ENCODE measurements at places on chromosomes 13 and 19.

DNA sequence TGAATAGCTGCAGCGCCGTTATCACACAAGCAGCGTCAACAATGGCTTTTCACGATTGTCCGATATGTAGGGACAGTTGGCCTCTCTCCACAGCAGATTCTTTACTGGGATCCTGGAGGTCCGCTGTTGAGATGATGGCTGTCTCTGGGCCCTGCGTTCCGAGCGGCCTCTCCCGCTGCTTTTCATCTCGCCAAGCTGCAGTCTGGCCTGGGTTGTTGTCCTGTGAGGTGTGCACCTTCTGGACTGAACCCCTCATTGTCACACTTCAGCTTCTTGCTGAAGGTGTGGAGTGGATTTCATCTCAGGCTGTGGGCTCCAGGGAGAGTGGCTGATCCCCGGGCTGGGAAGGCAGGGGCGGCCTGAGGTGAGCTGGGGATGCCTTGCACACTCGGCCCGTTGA, 9.6 kb downstream of the UPF1 start:
- no peak for DNase-seq

GRCh38 chr13:32446773-32447465, 19.0 kb upstream of the N4BP2L1 start:
- DNase-seq: no peak

DNA sequence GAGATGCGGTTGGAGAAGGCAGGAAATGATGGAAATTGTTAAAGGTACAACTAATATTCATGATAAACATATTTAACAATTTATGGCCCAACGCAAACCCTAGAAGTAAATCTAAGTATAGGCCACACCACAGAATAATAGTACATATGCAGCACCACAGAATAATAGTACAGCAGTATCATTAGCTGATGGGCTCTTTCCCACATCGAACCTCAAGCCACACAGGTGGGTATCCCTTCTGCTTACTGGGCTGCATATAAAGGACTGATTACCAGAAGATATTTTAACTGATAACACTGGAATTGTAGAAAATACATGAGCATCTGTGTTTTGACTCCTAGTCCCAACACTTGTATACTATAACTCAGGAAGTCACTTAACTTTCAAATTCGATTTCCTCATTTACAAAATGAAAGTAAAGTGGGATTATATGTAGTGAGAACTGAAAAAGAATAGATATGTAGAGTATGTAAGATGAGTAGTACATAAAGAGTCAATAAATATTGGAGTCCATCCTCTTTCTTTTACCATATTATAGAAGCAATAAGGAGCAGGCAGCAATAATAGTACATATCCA, 91.5 kb downstream of the TSC22D1 start:
- no peak for DNase-seq

DNA sequence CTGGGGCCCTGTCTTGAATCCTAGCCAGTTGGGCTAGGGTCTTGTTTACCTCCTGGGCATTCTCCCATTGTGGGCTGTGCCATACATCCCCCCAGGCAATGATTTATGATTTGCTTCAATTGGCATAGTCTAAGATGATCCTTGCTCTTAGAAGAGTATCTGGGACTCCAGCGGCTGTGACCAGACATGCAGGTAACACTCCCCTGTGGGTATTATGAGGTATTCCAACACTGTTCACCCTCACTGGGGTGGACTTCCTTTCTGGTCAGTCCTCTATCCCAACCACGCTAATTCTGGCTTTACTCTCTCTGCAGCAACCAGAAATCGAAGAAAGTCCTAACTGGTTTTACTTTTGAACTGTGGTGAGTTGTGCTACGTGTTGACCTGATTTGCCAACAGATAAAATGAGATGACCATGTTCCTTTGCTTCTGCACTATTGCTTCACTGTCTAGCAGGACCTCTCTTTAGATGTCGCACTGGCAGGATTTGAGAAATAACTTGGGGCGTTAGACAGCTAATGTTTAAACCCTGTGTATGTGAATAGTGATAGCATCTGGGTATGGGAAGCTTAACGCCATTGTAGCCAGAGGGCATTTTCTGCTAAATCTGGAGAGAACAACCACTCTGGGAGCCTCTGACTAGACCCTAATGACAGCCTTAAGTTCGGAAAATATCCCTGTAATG, 6.7 kb upstream of the LRCH1 start:
- DNase-seq: no peak

DNA sequence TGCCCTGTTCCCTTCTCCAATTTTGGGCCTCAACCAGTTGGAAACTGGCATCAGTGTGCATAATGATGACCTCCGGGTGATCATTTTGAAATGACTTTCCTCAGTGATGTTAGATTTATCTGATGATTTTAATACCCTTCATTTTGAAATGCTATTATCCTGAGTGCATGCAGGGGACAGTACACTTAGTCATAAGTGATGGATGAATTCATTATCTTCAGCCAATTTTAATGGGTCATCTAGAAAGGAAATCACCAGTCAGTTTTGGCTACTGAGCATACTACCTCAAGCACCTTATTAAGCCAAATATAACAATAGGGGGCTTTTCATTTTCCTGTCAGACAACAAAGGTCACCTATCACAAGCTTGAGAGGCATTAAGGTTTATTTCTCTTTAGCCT, 118.5 kb upstream of the MIR17HG start:
- DNase-seq: no peak
